Cortex of kidney (tissue), 1 donor: ENCODE measurements at places on chromosomes 2 and 18.

DNA sequence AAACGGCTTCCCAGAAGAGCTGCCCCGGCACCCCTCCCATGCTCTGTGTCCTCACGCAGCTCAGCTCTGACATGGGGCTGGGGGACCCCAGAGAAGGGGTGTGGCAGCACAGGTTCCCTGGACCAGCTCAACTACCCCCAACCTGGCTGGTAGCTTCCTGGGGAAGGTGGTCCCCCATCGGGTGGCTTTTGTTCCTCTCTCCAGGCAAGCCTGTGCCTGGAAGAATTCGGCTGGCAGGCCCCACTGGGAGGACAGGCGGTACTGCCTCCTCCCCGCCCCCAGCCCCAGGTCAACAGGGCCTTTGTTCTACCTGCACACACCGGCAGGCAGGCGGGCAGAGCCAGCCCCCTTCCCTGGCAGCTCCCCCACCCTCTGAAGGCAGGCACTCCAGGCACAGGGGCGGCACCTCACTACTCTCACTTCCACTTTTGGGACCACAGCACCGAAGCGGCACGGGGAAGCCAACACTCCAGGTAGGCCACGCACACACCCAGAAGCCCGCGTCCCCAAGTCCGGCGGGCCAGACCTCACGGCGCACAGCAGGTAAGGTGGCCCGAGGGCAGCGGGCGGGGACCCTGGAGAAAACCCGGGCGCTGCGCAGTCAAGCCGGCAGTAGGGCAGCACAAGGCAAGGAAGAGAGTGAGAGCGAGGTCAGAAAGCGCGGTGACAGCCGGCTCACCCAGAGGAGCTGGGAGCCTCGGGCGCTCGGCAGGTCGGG is 1.3 kb downstream of the HS6ST1 start:
- DNase-seq: no peak

DNA sequence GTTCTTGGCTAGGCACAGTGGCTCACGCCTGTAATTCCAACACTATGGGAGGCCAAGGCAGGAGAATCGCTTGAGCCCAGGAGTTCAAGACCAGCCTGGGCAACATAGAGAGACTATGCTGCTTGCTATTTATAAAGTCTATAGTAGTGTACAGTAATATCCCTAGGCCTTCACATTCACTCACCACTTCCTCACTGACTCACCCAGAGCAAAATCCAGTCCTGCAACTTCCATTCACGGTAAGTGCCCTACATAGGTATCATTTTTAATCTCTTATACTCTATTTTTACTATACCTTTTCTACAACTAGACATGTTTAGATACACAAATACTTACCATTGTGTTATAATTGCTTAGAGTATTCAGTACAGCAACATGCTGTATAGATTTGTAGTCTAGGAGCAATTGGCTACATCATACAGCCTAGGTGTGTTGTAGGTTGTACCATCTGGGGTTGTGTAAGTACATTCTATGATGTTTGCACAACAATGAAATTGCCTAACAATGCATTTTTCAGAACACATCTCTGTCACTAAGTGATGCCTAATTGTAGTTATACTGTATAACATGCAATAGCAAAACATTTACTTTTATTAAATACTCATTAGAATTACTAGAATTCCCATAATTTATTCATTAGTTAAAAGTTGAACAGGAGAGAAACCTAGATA is 8.8 kb downstream of the DHX57 start:
- no peak for DNase-seq

DNA sequence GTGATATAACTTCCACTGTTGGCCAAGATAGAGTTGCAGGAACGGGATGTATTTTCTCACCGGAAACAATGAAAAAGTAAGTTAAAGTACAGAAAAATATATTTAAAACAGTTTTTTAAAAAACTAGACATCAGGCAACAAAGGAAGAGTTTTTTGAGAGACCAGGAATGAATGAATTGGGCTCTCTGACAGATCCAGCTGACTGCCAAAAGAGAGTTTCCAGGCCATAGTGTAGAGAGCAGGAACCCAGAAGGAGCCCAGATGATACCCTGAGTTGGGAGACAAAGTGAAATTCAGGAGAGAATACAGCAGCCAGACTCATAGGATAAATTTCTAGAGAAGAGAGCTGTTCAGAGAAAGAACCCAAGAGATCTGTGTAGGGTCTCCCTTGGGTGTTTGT is 362.6 kb upstream of the SMIM21 start:
- no peak for DNase-seq

DNA sequence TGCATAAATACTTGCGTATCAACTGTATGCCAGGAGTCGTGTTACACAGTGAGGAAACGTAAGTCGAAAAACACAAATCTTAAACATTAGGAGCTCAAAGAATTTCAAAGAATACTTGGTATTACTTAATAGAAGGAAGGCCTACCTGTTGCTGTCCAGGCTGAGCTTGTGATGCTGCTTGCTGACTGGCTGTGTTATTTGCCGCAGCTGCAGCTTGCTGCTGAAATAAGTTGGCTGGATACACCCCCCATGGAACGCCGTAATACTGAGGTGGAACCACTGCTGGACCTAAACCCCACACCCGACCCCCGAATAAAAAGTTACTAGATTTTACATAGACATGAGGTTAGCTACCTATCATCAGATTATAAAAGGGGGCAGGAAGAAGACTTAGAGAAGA is 56.4 kb downstream of the PUM2 start:
- DNase-seq: no peak

DNA sequence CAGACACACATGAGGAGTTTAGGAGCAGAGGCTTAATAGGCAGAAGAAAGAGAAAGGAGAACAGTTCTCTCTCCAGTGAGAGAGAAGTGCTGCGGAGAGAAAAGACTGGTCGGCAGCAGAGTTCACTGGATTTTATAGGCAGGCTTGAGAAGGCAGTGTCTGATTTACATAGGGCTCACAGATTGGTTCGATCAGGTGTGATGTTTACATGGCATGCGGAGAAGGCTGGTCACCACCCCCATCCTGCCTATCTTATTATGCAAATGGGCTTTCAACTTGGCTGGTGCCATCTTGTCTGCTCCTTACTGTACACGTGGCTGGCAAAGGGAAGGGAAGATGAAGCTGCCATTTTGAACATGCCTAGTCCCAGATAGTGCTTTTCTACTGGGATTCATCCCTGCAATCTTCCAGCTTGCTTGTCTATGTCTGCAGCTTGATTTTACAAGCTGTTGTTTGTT is 113.4 kb downstream of the AP1S3 start:
- no peak for DNase-seq

GRCh38 chr2:96404446-96405373 is 69.1 kb downstream of the NCAPH start:
- no peak for DNase-seq

GRCh38 chr18:8319798-8320489 is 289.3 kb upstream of the RAB12 start:
- DNase-seq: no peak

DNA sequence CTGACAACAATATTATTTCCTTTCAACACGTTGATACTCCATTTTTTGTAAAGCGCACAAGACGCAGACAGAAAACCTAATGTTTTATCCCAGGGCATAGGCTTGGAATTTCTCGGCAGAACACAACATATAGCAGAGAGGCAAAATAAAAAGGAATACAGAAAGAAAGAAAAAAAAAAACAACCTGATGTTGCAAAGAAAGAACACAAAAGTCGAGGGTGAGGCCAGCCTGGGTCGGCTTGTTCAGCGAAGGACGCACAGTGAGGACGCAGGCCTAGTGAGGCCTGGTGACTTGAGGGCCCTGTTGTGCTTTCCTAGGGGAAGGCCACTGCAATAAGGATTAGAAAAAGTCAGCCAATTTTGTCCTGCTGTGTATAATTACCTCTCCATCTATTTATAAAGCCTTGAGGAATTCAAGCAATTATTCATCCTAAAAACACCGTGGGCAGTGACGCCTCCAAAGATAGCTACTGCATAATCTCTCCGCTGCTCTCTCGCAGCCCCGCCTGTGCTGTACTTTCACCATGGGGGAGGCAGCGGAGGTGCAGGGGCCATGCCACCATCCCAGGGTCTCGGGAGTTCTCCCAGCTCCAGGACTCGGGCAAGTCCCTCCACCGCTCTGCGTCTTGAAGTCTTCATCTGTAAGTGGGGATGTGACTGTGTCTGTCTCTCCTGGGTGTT is 61.9 kb upstream of the SH3RF3 start:
- no peak for DNase-seq
